Esophagus mucosa (tissue), 1 donor: ENCODE measurements at places on chromosomes 6 and 20.

- peak; percentile 88 for ATAC-seq
These were observed 63.0 kb upstream of the TXNDC5 start for GRCh38 chr6:7973584-7973983.

DNA sequence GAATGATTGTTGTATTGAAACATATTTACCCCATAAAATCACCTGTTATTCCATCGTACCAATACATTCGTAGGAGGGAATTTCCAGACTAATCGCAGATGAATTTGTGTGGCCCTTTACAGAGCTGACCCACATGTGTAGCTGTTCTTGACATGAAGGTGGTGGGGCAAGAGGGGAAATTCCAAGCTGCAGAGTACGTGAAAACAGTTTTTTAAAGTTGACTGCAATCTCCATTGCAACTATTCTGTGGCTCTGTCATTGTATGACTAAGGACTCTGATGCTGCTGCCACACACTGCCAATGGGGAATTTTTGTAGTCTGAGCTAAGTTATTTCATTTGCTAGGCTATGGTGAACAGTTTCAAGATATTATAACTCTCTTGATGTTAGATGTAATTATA, 46.4 kb upstream of the ADTRP start:
- ATAC-seq: no peak

DNA sequence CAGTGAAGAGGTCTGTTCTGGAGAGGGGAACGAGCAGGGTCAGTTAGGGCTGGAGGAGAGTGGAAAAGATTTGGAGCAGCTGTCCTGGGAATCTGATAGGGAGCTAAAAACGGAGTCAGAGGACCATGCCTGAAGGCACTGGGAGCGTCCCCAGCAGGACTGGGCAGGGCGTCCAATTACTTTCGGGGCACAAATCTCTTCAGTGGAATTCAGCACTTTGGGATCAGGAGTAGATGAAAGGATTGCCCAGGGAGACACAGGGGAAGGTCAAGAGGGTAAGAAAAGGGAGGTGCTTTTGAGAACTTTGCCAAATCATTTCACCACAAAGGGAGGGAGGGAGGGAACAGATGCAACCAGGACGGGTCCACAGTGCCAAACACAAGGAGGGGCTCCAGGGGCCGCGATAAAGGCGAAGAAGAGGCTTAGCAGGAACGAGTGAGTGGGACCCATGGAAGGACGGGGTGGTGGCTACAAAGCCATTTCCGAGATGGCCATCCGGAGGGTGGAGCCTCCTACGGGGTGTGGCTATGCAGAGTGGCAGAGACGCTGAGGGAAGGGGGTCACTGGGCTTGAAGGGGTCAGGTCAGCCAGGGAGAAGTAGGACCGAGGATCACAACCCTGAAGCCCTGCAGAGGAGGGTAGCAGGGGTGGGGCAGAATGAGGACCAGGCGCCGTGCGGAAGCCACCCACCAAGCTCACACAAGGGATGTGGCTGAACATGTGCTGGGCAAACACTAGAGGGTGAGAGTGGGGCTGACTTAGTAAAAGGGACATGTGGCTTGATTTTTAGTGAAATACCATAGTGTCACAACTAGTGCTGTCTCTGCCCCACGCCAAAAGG, 180.0 kb upstream of the RREB1 start:
- ATAC-seq: peak; percentile 34

- ATAC-seq: no peak
These were observed 8.7 kb upstream of the SALL4 start for GRCh38 chr20:51811042-51811355.

GRCh38 chr6:148128014-148128730, 214.5 kb upstream of the SASH1 start:
- ATAC-seq: no peak

GRCh38 chr20:23537030-23537429, 31.3 kb downstream of the CST9L start:
- ATAC-seq: no peak

GRCh38 chr20:43460172-43460829, 2.6 kb downstream of the SRSF6 start:
- no peak for ATAC-seq

- no peak for ATAC-seq
These were observed 22.4 kb downstream of the STK38 start for GRCh38 chr6:36524871-36525270.

DNA sequence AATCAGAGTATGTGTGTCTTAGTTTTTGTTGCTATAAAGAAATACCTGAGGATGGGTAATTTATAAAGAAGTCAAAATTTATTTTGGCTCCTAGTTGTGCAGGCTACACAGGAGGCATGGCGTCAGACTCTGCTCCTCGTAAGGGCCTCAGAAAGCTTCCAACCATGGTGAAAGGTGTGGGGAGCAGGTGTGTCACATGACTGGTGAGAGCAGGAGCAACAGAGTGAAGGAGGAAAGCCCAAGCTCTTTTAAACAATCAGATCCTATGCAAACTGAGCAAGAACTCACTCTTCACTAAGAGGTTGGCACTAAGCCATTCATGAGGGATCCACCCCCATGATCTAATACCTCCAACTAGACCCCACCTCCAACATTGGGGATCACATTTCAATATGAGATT, 1524.3 kb downstream of the HACE1 start:
- no peak for ATAC-seq

DNA sequence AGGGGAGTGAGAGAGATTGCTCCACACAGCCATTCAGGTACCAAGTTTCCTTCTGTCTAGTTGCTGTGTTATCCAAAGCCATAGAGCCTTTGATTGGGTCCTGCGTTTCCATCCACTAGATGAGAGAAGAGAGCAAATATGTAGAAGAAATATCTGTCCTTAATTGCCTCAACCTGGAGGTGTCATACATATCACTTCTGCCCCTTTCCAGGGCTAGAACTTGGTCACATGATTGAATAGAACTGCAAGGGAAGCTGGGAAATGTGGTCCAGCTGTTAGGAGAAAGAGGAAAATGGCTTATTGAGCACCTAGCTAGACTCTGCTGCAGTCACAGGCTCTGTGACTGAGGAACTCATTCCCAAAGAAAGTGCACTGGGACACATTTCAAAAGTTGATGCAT, 115.6 kb upstream of the JAG1 start:
- ATAC-seq: no peak

GRCh38 chr6:2970753-2971419, 481 bp downstream of the SERPINB6 start:
- ATAC-seq: peak; percentile 81

- no peak for ATAC-seq
These were observed 98.1 kb downstream of the NFATC2 start for GRCh38 chr20:51444467-51444866.

DNA sequence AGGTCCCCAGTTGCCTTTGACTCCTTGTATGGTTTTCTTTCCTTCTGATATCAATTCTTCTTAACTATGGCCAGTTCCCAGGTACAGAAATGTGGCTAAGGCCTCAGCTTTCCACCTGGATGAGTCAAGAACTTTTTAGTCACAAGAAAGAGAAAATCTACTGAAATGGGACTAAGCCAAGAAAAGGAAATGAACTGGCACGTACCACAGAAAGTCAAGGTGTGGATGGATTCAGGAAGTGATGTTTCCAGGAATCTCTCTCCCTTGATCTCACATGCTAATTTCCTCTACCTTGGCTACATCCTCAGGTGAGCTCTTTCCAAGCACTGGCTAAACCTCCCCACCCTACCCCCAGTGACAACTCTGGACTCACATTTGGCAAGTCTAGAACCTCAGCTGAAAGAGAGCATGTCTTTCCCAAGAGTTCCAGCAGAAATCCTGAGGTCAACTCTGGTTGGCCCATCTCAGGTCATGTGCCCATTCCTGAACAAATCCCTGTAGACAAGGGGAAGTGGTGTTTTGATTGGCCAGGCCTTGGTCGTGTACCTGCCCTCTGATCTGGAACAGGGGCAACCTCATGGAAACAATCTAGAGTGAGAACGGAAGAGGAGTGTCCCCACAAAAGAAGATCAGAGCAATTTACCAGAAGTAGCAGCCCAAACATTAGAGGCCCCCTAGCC, 205.3 kb downstream of the NFATC2 start:
- ATAC-seq: no peak

DNA sequence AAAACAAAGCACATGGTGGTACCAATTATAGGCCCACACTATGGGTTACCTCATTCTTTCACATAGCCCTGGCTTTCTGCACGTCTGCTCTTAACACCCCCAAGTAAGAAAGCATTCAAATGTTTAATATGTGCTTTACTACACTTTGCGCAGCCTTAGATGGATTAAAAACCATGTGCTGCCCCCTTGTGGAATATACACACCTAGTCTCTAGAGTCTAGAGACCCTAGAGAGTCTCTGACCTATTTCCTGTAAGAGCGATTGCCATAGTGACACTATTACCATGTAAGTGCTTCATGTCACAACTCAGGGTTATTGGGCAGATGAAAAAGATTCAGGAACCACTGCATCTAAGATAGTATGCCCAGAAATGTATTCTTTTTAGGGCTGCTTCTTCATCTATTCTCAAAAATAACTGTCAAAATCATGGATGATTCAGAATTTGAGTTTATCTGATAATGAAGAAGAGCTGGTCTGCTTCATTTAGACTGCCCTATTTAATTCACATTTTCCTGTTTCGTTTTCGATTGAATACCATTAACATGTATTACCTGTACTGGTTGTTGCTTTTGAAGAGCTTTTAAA, 186.3 kb downstream of the ADGB start:
- ATAC-seq: no peak

DNA sequence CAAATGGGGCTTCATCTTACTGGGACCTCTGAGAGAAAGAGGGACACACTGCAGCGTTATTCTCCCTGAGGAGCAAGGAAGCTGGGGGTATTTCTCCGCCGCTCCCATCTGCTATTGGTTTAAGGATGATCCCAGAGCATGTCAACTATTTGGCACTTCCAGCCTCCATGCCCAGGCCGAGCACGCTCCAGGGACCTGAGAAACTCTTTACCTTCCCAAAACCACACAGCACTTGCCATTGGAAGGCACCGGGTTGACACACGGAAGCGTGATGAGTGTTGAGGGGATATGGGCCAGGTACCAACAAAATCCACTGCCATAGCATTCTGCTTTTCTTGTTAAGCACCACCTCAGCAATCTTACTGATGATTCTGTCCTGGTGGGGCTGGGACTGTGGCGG, 92.4 kb upstream of the SLC24A3 start:
- ATAC-seq: no peak

GRCh38 chr20:4548552-4548951, 173.2 kb upstream of the PRND start:
- ATAC-seq: no peak

- ATAC-seq: no peak
These were observed 437.3 kb upstream of the HTR1E start for GRCh38 chr6:86500035-86500434.

DNA sequence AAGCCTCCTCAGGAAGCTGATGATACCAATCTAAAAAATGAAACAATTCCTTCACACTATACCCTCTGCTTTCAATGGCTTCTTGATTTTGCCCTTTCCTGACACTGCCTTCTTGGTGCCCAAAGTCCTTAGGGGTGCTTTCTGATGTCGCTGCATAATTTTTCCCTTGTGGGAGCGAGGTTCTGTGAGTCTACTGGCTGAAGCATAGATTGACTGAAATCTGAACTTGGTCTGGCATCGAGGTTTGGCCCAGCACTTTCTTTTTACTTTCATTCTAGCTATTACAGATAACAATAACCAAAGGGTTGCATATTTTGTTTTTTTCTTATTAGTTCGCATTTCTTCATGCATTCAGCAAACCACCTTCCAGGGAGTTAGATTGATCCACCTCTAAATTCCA, 65.8 kb downstream of the E2F3 start:
- no peak for ATAC-seq

- no peak for ATAC-seq
These were observed 68.1 kb upstream of the SCGN start for GRCh38 chr6:25583906-25584305.

DNA sequence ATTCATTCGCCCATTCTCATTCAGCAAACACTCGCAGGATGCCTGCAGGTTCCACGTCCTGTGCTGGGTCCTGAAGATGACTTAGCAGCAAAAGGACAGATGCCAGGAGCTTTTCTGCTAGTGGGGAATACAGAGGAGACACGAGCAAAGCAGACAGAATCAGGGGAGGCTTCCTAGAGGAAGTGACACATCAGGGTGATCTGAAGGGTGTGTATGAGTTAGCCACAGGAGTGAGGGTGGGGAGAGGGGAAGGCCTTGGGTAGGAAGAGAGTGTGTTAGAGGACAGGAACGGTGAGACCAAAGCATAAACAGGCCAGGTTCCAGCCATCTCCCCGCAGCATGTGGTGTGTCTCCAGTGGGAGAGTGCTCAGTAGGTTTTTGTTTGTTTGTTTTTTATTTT, 73.4 kb upstream of the GTSF1L start:
- no peak for ATAC-seq

- ATAC-seq: peak; percentile 32
These were observed 91.6 kb downstream of the PRND start for GRCh38 chr20:4813076-4813862.

DNA sequence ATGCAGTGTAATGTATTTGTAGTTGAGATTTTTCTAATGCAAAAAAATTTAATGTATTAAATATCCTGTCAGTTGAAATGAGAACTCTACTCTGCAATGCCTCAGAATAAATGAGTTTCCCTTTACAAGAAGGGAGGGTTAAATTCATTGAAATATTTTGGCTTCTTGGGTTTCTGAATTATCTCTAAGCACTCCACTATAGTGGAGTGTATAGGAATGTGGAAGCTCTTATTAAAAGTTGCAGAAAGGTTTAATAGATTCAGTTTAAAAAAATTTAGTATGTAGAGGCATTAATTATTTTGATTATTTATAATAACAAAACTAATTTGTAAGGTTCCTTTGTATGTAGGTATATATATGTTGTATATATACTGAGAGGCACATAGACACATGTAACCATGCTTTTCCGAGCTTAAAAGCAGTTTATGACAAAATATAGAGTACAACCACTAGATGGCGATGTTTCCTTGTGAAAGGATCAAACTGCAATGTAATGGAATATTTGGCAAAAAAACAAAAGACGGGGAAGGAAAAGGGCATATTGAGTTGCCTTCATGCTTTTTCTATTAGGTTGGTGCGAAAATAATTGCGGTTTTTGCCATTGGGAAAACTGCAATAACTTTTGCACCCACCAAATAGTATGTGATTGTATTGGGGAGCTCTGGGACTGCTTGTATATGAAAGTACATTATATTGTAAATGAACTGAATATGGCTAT, 144.2 kb downstream of the MYO6 start:
- ATAC-seq: peak; percentile 53

GRCh38 chr20:41232973-41233926, 84.3 kb downstream of the ZHX3 start:
- ATAC-seq: peak; percentile 74

GRCh38 chr6:152225241-152225934, 411.8 kb downstream of the SYNE1 start:
- ATAC-seq: no peak

DNA sequence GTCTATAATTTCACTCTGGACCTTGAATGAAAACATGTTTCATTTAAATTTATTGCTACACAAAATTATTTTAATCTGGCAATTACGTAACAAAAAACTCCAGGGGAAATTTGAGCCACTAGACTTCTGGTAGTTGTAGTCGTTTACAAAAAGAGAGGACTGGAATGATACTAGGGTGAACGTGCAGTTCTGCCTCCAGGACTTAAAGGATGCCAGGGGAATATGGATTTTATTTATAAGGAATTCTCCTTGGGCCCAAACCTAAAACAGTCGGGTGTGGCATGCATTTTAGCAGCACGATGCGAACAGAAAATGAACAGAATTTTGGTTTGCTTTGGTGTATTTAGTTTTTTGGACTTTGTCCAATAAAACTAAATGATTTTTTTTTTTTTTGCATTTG, 76.9 kb downstream of the PRL start:
- no peak for ATAC-seq
